ENCODE measurements at places on chromosomes 6 and 20.

GRCh38 chr20:62089393-62089792 lies 23.7 kb upstream of the TAF4 start:
- no peak for DNase-seq

DNA sequence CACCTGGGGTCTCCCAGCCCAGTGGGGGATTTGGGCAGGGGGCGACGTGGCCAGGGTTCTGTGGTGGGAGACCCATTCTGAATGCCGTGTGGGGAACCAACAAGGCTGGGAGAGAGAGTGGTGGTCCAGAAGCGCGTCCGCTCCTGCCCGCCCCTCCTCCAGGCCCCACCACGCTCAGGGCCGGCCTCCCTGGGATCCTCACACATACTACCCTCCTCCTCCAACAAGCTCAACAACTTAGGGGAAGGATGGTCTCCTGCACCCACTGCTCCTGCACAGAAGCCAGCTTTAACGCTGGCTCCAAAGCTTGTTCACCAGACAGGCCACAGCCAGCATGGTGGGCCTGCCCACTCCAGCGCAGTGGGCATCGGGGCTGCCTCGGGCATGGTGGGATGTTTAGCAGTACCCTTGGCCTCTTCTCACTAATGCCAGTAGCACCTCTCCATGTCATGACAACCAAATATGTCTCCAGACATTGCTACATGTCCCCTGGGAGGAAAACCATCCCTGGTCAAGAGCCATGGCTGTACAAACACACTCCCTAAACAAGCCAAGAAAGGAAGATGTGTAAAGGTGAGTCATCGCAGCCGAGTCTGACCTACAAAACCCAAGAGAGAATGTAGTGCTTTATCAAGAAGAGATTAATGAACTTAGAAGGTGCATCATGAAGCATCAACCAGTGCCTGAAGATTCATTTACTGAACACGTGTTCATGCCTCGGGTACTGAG lies 75.7 kb downstream of the BMP7 start:
- no peak for DNase-seq

GRCh38 chr6:21634582-21634981 lies 41.0 kb downstream of the SOX4 start:
- DNase-seq: no peak

GRCh38 chr20:51379601-51380341 lies 162.7 kb downstream of the NFATC2 start:
- no peak for DNase-seq

GRCh38 chr20:44097521-44098255 lies 89.3 kb downstream of the JPH2 start:
- DNase-seq: no peak
